Esophagus squamous epithelium (tissue), 5 donors: ENCODE measurements at places on chromosomes 5 and 9.

DNA sequence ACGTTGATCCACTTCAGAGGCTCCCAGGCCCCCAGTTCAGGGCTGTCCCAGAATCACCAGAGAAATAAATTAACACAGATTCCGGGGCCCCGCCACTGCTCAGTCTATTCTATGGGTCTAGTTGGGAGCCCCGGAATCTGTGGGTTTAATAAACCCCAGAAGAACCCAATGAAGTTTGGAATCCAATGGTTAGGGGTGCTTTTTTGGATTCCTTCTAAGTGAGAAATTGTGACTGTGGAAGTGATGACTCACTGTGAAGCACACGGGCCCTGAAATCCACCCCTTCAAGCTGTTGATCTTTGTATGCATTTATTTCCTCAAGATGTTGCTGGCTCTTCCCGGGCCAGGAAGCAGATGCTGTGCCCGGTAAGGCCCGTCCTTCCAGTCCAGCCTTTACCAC lies 57.3 kb upstream of the SLC28A3 start:
- DNase-seq: no peak

- DNase-seq: peak; percentile 30
Observed at GRCh38 chr5:56588636-56589480, 226.5 kb upstream of the MAP3K1 start.

- DNase-seq: no peak
Observed at GRCh38 chr9:115808108-115808507, 345.5 kb upstream of the PAPPA start.

- DNase-seq: no peak
Observed at GRCh38 chr5:64301566-64301965, 135.9 kb downstream of the RNF180 start.

DNA sequence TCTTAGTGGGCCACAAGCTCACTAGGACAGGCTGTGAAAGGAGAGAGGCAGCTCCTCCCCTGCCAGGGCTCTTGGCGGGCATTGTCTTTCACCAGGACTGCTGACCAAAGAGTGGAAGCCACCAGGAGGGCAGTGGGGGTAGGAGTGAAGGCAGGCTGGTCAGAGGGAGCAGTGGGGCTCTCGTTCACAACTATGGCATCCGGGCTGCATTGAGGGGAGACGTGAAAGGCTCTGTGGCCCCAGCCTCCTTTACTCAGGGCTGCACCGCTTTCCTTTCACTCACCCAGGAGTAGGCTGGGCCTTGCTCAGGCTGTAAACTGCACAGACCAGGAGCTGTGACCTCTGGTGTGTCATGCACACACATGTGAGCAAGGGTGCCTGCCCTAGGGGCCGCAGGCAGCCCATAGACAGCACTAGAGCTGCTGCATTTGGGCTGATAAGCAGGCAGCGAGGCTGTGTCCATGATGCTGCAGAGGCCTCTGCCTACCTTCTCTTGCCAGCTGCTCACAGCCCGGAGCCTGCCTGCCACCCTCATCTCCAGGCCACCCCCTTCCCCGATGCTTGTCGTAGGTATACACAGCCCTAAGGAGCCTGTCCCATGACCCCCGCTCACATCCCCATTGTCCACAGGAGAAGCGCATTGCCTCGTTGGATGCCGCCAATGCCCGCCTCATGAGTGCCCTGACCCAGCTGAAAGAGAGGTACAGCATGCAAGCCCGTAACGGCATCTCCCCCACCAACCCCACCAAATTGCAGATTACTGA lies 130.4 kb downstream of the DAB2IP start:
- no peak for DNase-seq

DNA sequence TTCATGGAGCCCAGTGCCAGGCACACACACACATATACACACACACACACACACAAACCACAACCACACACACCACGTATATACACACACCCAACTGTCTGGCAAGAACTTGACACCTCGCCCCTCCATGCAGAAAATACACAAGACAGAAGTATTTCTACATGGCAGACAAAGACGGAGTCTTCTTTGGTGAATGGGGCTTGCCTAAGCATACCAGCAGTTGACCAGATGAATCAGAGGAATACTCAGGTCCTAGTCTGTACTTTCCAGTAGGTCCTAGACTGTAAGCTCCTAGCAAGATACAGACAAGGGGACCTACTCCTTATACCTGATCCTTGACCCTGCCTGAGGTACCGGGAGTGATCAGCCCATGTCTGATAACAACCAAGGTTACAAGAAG lies 60.1 kb downstream of the SIL1 start:
- DNase-seq: no peak

- DNase-seq: no peak
Observed at GRCh38 chr5:88090506-88090905, 178.1 kb downstream of the TMEM161B start.

DNA sequence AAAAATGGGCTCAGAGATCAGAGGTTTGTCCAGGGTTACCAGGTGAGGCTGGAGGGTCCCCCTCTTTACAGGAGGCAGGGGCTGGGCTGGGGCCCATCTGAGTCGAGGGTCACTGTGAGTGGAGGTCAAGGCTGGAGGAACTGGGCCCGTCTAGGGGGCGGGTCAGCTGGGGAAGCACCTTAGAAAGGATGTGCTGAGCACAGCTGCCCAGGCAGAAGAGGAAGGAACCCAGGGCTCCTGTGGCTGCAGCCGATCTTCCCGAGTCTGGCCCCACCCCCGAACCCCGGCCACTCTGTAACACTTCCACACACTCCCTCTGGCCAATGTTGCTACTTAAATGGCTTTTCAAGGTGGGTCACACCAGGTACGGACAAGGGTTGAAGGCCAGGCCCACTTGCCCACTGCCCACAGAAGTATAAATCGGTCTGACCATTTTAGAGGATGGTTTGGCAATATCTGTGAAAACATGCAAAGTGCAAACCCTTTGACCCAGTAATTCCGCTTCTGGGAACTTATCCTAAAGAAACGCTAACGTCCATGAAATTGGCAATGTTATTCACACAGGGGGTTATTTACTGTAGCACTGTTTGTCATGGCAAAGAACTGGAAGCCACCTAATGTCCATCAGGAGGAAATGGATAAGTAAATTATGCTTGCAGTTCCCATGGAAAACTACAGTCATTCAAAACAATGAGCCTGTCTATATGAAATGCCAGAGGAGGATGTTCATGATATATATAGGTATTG lies 30.5 kb upstream of the EEIG1 start:
- no peak for DNase-seq

- DNase-seq: no peak
Observed at GRCh38 chr5:65902104-65902503, 24.3 kb upstream of the ERBIN start.

DNA sequence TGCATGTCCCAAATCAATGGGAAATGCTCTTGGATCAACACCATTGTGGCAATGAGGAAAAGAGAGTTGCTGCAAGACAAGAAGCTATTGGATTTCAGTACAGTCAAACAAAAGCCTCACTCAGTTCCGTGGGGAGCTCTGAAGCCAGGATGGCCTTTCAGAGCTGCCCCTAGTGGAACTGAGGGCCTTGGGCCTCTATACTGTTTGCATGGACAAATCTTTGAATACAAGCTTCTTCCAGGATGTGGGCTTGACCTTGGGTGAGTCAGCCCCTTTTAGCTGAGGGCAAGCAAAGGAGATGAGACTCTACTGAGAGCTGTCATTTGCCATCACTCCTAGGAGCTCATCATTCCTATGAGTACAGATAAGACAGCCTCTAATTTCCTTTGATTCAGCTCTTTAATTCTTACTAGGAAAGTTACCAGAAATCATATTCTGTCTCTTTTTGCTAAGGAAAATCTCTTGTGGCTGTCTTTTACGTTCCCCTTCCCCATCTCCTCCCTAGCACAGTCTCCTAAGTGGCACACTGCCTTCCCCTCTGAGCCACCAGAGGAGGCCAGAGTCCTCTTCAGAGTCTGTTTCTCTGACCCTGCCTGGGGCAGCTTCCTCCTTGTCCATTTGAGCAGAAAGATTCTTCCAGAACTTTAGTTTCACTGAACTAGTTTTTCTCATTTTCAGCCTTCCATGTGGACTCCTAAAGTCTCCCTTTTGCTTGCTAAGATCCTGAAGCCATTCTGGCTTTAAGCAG lies 168.8 kb upstream of the POC5 start:
- no peak for DNase-seq

DNA sequence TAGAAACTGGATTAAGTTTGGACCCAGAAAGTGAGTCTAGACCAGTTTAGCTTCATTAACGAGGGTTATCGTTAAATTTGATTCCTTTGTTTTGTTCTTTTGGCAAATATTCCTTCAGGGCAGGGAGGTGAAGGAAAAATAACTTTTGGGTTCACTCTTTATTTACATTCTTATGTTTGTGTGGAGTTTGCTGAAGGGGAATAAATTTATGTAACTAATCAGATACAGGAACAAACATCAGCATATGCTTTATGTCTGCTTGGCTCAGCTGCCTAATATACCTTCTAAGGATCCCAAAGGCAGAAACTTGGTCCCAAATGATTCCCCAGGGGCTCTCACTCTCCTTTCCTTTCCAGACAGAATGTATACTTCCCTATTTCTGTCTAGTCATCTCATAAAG lies 132.4 kb downstream of the MCTP1 start:
- no peak for DNase-seq

DNA sequence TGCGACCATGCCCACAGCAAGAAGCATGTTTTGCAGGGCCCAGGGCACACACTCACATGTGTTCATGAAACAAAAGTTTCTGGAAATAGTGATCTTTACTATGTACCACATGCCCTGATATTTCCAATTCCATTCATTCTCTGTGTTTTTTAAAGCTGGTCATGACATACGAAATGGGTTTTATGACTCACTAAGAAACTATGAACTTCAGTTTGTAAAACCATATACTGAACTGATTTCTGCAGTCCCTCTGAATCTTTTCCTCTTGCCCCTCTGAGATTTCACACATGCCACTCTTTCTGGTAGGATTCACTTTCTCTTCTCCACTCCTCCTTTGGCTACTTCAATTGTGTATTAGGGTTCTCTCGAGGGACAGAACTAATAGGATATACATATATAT lies 416.1 kb upstream of the TRPC7 start:
- DNase-seq: no peak

DNA sequence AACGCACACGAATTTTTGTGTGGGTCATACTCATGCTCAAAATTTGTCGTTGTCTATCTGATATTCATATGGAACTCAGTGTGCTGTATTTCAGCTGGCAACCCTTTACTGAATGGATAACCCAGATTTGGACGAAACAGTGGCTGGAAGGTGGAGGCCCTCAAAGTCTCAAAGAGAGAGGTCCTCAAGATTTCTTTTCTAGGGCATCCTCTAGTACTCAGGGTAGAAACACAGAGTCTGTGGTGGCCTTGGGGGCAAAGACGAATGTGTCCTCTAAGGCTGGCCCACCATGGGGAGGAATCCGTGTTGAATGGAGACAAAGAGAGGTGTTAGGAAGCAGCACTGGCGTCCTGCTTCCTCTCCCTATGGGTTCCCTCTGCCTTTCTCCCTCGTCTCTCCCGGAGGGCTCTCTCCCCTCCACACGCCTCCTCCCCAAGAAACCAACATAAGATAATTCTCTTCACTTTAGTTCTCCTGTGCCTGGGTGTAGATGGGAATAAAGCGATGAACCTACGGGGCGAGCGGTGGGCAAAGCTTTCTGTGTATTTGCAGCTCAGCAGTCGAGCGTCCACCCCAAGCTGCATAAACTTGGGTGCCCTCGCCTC lies 333.7 kb downstream of the CWC27 start:
- DNase-seq: no peak

DNA sequence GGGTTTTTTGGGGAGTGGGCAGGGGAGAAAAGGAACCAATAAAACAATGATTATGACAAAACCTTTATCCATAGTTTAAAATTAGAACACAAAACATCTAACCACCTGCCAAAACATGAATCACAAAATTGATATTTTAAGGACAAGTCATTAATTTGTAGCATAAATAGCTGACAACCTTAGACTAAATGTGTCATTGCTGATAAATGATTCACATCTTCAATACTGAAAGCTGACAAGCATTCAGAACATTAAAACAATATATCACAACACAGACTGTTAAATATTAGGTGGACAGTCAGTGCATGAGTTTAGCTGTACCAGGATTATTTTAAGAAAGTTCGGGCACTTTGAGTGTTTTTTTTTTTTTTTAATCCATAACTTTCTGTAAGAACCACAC lies 71.5 kb downstream of the NR3C1 start:
- DNase-seq: no peak

- no peak for DNase-seq
Observed at GRCh38 chr9:1120500-1121165, 70.5 kb downstream of the DMRT2 start.

GRCh38 chr5:142615948-142616347 lies 69.9 kb downstream of the FGF1 start:
- no peak for DNase-seq

DNA sequence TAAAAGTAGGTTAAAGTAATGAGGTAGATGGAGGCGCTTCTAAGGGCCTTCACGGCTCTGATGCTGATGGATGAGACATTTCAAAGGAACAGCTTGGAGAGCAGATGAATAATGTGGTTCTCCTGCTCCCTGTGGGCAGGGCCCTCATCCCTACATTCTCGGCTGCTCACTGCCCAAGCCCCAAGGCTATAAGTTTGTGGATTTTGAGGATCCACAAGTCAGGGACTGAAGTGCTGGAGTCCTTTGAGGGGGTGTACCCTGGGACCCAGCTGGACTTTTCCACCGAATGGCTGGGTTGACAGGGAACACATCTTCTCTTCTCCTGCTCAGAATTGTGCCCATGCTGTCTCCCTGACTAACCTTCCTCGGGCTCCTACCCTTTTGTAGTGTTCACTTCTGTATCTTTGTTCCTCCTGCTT lies 21.4 kb upstream of the CXCL14 start:
- no peak for DNase-seq

DNA sequence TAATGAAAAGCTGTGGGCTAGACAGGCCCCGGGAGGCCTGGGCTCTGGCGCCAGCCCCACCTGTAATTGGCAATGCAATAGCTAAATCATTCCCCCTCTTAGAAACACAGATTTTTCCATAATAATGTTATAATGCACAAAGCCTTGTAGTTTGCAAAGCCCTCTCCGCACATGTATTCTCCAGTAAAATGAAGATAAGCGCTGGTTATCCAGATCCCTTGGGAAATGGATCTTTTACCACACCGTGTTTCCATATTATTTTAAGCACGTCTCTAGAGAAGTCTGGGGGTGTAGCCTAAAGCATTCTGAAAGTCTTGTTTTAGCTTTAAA lies 1.1 kb upstream of the APBA1 start:
- DNase-seq: no peak

DNA sequence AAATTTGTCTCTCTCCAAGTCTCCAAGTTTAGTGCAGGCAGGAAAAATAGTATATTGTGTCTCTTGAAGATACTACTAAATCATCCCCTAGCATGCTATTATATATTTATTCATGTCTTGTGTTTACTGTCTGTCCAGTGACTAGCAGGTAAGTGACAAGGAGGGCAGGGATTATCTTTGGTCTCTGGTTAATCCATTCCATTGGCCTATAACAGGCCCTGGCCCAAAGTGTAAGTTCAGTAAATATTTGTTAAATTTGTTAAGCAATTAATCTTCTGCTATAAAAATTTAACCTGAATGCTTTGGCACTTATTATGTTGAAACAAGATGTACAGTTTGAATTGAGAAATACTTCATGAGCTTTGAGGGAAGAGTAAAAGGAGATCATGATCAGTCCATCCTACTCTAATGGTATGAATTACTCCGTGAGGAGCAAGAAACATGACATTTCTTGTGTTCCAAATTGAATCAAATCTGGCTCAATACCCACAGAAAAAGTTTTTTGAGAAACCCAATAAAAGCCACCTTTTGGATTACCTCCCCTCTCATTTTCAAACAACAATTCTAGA lies 219.7 kb downstream of the DTWD2 start:
- no peak for DNase-seq

GRCh38 chr9:18855656-18856055 lies 177.4 kb downstream of the SAXO1 start:
- no peak for DNase-seq
